ENCODE measurements at places on chromosomes 6 and 20.
A peak's percentile ranks its signal among the peaks of the same experiment; 100 is the strongest.

DNA sequence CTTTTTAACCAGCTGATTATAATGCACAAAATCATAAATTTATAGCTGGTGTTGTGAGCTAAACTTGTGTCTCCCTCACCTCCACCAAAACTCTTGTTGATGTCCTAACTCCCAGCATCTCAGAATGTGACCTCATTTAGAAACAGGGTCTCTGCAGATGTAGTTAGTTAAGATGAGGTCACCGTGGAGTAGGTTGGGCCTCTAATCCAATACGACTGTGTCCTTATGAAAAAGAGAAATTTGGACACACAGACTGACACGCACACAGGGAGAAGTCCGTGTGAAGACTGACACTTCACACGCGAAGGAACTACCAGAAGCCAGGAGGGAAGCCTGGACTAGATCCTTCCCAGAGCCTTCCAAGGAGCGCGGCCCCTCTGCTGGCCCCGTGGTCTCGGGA is 46.5 kb downstream of the TRAM2 start:
- DNase-seq = no peak

GRCh38 chr6:68575765-68576439 is 59.2 kb upstream of the ADGRB3 start:
- no peak for DNase-seq

GRCh38 chr6:17393892-17394631 is 667 bp downstream of the CAP2 start:
- DNase-seq = peak; percentile 57

GRCh38 chr20:64062276-64062595 is 762 bp upstream of the TCEA2 start:
- DNase-seq = no peak

GRCh38 chr6:47545223-47545622 is 67.6 kb downstream of the CD2AP start:
- no peak for DNase-seq

DNA sequence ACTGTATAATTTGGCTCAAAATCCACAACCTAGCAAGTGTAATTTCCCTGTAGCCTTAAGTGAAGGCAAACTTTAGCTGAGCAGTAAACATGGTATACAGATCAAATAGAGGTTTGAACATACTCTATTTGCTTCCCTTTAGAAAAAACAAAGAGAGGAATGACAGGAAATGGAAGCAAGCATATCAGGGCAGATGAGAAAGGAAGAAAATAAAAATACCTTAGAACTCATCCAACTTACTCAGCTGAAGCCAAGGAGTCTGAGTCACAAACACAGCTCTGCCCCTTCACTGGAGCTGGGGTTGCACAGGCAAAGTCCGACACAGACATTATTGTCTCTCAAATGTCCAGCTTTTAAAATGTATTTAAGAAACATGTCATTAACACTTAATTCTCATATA is 379.9 kb upstream of the IRAK1BP1 start:
- no peak for DNase-seq

DNA sequence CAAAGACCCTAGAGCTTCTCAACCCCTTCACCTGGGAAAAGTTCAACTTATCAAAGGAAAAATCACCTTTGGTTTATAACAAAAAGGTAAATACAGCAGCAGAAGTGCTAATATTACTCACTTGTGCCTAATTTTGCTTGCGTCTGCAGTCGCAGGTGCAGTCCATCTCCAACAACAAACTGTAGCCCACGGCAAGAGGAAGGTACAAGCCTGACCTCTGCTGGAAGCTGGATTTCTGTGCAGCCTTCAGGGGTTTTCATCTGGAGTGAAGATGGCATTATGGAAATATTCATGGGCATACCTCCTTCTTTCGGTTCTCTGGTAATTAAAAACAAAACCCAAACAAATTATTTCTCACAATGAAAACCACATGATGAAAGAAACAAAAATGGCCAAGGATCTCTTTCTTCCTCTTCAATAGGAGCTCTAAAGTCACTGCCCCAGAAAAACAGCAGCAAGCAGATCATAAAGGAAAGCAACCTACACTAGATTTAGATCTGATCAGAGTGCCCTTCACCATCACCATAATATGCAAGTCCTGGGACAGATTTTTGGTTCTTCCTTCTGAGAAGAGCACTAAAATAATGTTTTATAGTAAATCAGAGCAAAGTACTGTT is 7.8 kb downstream of the UBE3D start:
- DNase-seq = no peak
